ENCODE measurements at places on chromosomes 3 and 15.

- no peak for DNase-seq
These were observed 846 bp upstream of the POLG start for GRCh38 chr15:89335298-89336041.

GRCh38 chr3:195337747-195338146, 66.8 kb upstream of the XXYLT1 start:
- DNase-seq = no peak

DNA sequence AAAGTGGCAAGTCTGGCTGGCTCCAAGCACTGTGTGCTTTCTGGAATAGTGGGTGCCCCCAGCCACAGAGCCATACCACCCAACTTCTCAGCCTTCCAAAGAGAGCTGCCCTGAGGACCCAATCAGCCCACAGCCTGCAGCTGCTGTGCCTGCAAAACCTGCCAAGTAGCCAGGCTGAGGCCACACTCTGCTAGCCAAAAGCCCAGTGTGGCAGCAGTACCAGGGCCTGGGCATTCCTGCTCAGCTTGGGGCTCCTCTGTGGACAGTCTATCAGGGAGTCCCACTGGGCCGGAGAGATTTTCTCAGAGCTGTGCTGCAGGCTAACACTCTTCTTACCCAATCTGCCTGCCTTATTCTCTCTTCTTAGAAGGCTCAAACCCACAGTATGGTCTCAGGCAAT, 136.5 kb downstream of the TPRA1 start:
- DNase-seq = no peak

GRCh38 chr15:51024735-51025453, 69.8 kb downstream of the TNFAIP8L3 start:
- no peak for DNase-seq

DNA sequence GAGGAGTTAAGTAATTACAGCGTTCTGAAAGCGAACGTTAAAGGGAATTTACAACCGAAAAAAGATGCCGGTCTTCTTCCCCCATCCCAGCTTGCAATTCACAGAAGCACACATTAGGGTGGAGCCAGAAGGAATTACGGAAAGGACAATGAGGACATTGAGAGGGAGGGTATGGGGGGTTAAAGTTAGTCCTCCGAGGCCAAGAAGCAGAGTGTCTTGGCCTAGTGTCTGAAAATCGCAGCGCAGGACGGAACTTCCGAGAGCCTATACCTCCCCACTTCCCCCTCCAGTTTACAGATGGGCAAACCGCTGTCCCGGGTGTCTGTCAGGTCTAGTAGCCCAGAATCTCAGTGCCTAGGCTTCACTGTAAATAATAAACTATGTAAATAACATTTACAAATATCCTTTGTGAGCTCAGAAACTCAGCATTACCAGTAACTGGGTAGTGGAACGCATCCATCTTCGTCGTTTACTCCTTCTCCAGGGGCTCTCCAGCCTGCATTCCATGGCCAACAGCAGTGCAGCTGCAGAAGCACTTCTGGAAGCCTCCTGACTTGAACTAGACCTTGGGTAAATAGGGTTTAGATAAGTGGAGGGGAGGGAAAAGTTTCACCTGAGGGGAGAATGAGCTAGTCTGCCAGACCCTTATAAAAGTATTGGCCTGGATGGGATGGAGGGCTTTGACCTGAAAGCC, 922 bp downstream of the ADPRH start:
- DNase-seq = no peak

- DNase-seq = no peak
These were observed 127.7 kb upstream of the DLG1 start for GRCh38 chr3:197426121-197426566.

DNA sequence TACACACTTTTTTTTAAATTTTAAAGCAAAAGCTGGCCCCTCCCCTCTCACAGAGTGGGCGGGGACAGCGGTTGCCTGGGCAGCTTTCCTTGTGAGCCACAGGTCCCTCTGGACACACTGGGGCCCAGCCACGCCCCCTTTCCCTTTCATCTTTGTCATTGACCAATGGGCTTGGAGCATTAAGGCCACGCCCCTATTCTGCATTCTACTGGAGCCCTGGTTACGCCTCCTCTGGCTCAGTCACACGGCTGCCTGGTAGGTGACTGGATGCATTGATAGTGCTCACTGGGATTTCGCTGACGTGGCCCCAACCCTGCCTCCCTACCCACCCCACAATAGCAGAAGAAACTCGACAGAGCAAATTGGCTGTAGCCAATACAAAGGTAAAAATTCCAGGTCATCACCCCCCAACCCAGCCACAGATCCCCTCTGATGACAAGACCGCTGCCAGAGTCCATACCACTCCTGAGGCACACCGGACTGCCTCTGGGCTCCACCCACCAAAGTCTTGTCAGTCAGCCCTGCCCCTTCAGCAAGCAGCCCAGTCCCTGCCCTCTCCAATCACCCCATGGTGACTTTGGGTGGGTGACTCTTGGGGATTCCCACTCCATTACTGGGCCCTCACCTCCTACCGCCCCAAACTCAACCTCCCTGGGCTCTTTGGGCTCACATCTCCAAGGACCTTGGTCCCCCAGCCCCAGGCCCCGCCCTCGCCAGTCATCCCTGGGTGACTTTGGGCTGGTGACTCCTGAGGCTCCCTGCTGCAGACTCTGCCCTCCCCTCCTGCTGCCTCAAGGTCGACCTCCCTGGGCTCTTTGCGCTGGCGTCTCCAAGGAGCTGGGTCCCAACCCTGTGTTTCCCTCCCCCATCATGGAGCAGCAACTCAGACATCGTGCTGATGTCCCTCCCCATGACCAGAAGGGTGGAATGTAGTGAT, 112.2 kb upstream of the FAN1 start:
- DNase-seq = no peak

DNA sequence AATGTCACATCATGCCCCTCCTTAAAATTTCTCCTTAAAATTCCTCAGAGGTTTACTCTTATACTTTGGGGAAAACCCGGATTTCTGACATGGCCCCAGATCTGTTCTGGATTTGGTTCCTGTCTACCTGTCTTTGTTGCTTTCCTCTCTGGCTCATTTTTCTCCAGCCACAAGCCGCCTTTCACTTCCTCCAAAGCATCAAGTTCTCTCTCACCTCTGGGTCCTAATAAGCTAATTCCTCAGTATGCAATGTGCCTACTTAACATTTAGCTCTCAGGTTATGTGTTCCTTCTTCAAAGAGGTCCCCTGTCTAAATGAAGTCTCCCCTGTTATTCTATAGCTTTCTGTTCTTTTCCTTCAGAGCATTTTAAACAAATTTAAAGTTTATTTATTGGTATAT, 16.1 kb downstream of the HMG20A start:
- no peak for DNase-seq

DNA sequence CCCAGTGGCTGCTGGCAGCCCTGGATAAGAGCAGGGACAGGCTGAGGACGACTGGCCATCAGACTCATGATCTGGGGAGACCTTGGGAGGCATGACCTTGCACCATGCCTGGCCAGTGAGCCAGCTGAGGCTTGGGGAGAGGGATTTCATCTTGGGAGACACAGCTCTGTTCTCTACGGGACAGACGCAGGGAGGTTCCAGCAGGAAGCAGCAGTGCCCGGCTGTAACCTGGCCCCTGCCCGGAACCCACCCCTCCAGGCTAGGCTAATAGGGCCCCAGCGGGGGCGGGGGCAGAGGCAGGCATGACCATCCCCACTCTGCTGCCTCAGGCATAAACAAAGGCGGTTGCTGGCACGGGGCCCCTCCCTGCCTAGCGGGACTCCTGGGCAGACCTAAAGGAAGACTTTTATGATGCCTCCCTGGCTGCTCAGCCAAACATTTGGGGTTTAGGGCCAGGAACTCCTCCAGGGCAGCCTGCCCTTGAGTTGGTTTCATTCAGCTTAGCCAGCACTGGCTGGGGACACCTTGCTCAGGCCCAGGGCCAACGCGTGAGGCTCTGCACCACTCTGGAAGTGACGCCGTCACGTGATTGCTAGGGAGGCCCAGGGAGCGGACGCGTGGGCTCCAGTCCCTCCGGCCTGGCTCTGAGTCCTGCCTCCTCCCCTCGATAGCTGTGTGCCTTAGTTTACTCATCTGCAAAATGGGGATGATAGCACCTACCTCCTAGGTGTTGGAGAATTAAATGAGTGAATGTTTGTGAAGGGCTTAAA, 27.6 kb downstream of the HDAC11 start:
- no peak for DNase-seq

DNA sequence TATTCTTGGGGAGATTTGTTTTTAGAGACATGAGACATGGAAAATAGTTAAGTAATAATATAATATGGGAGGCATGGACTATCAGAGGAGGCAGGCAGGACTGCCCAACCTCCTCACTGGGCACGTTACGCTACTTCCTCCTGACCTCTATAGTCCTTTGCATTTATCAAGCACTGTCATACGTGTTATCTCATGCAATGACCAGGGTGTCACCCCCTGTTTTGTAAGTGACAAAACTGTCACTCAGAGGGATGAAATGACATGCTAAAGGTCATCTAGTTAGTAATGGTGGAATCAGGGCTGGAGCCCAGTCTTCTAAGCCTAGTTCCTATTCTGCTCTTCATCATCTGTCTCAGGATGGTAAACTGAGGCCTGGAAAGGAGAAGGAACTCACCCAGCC, 66.7 kb downstream of the ST6GAL1 start:
- no peak for DNase-seq

DNA sequence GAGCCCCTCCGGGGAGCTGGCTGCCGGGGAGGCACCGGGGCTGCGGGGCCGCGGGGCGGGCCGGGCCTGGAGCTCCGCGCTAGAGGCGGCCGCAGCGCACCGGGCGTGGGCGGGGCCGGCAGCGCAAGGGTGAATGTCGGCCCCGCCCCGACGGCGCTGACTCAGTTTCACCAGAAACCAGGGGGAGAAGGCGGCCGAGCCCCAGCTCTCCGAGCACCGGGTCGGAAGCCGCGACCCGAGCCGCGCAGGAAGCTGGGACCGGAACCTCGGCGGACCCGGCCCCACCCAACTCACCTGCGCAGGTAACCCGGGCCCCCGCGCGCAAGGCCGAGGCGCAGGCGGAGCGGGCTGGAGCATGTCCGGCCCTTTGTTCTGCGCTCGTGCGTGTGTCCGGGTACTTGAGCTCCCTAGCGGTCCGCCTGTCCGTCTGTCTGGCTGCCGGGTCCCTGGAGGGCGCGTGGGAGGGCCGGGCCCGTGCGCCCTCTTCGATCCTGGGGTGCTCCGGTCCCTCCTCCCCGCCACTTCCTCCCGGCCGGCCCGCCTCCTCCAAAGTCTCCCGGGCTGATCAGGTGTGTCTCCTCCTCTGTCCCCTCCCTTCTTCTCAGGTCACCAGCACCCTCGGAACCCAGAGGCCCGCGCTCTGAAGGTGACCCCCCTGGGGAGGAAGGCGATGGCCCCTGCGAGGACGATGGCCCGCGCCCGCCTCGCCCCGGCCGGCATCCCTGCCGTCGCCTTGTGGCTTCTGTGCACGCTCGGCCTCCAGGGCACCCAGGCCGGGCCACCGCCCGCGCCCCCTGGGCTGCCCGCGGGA, at the start of gene SPINT1:
TSS of gene SPINT1 (plus strand) at position 164 of the 811 bp plus-strand sequence. CDS start at position 671, 507 bp downstream.
- no peak for DNase-seq

DNA sequence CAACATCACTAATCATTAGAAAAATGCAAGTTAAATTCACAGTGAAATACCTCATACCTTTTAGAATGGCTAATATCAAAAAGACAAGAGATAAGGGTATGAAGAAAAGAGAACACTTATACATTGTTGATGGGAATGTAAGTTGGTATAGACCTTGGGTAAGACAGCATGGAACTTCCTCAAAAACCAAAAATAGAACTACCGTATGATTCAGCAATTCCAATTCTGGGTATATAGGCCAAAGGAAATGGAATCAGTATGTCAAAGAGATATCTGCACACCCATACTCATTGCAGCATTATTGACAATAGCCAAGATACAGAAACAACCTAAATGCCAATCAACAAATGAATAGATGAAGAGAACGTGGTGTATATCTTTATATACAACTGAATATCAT, 166.8 kb upstream of the LRRN1 start:
- no peak for DNase-seq

- no peak for DNase-seq
These were observed 188.1 kb downstream of the USP13 start for GRCh38 chr3:179840985-179841384.

DNA sequence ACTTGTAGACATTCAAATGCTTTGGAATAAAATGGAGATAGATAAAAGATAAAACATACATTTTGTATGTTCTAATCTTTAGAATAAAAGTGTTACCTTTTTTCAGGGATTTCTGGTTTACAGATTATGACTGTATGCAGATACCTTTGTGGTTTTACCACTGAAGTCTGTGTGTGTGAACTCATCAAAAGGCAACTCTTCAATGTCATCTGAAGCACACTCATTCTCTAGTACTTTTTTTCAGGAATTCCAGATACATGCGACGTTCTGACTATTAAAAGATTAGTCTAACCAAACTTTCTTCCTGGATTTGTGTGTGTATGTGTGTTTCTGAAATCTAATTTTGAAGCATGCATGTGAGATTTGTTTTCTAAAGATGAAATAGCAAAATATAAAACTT, 188.6 kb downstream of the NLGN1 start:
- no peak for DNase-seq

GRCh38 chr3:169602482-169602881, 61.0 kb downstream of the MECOM start:
- DNase-seq = no peak

DNA sequence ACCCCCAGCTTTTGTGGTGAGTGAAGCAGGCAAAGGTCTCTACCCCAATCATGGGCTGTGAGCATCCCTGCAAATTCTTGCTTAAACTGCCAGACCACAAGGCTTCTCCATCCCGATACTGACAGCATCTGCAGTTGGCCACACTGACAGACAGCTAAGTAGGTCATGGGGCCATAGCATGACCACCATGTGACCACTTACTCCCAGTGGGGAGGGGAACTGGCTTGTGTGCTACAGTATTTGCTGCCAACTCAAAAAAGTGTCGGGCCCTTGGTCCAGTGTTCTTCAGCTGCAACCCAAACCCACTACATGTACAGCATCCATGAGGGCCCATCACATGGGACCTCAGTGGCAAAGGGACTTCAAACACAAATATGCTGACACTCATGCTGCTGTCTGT, 103.4 kb downstream of the SEC22A start:
- no peak for DNase-seq

- DNase-seq = no peak
These were observed 19.0 kb downstream of the SPG21 start for GRCh38 chr15:64970698-64971097.

DNA sequence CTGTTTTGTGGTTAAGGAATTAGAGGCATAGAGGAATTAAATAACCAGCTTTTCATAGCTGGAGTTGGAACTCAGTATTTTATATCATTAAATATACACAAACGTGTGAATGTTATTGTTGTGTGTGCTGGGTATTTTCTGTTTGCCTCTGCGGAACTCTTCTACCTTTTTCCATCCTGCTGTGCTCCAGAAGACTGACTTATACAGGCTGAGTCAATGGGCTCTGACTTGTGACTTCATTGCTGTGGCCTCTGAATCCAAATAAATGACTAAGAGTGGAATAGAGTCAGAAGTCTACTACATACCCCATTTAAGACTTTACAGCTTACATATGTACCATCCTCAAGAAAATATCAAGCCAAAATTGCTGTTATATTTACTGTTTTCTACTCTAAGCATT, 17.6 kb downstream of the ARIH1 start:
- no peak for DNase-seq

DNA sequence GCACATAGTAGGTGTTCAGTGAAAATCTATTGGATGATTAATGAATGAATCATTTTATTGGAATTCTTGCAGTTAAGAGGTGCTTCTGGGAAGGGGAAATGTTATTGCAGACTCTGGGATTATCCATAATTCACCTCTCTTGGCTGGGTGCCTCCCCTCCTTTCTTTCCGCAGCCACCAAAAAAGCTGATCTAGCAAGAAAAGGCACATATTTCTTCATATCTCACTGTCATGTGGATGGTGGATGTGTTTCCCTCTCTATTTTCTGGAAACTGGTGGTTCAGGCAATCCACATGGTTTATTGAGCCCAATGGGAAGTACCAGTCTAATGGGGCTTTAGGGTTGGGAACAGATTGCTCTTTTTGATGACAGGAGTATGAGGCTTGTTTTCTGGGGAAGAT, 151.1 kb upstream of the ROPN1 start:
- no peak for DNase-seq

Data from cortex of kidney (tissue), 1 donor.